ENCODE measurements at places on chromosomes 16 and 17.

- no peak for DNase-seq
Observed at GRCh38 chr16:85316321-85316919, 204.1 kb upstream of the CIBAR2 start.

DNA sequence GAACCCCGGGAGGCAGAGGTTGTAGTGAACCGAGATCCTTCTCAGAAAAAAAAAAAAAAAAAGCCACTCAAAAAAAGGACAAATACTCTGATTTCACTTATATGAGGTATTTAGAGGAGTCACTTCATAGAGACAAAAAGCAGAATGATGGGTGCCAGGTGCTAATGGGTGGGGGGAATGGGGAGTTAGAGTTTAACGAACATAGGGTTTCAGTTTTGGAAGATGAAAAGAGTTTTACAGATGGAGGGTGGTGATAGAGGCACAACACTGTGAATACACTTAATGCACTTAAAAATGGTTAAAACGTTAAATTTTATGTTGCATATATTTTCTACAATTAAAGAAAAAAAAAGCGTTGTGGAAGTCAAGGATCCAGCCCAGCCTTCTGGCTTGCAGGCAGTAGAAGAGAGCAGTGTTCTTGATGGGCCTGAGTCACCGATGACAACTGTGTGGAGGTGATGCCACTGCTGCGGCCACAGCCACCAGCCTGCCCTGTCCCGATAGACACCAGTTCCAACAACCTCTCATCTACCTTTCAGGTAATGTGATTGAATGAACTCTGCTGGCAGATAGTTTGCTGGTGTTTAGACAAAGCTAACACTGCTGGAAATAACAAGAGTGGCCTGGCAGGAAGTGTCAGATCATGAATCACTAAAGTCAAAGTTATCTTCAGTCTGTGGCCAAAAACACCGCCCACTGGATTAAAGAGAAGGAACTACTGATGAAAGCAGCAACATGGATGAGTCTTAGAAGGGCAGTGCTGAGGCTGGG is 49.9 kb upstream of the COX10 start:
- no peak for DNase-seq

DNA sequence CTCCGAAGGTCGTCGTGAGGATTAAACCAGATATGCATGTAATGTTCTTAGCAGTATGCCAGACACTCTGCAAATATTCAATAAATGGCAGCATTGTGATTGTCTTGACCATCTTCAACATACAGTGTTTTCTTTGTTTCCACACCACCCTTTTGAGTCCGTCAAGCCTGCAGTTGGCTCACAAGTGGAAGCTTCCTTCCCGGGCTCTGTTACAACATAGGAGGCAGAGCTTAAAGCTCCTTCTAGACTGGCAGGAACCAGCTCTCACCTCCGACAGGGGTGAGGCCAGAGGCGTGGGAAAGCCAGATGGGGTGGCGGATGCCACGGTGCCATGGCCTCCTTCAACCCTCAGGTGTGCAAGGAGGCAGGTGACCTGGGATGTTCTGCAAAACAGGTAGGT is 138.3 kb downstream of the FOXL1 start:
- no peak for DNase-seq

DNA sequence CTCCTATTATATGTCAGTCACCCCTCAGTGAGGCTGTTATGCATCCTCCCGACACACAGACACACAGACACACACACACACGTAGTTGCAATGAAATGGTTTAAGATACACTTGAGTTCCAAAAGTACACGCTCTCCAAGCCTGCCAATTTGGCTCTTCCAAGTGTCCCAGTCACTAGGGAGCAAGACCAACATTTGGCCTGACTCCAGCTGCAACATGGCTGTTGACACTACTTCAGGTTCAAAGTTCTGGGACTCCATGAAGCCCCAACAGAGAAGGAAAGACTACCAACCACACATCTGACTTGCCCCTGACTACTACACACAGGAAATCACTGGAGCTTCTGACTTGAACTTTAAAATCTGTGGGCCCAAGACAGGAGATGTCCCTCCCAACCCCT is 128.1 kb upstream of the KCNJ18 start:
- no peak for DNase-seq
